ENCODE measurements at places on chromosomes 4 and X. TPM values are rescaled to one million over a fixed set of nuclear protein-coding genes. Genes with fewer than 3 reads are reported as not detected.

The ARHGAP24 gene
- 0.92 TPM for total RNA-seq

The SMIM14 gene
- total RNA-seq, result 0.36 TPM

The PTCHD1 gene
- total RNA-seq, result not detected

- peaks cover 5% of the 10 kb centered on the region for H3K27me3 ChIP-seq
- no peak for DNase-seq
- no peaks in the 10 kb centered on the region for H3K4me1 ChIP-seq
- no peak overlapping the region for H3K27ac ChIP-seq
- H3K36me3 ChIP-seq, result no peaks in the 10 kb centered on the region
- H3K4me3 ChIP-seq, result no peak overlapping the region
Measured at GRCh38 chr4:26252349-26253025, 68.3 kb upstream of the RBPJ start.

- H3K4me1 ChIP-seq, result peaks cover 46% of the 10 kb centered on the region
- peaks cover 5% of the 10 kb centered on the region for H3K36me3 ChIP-seq
- no peaks in the 10 kb centered on the region for H3K27me3 ChIP-seq
- no peak for DNase-seq
- no peak overlapping the region for H3K27ac ChIP-seq
Measured at GRCh38 chr4:140135529-140136088, 18.4 kb downstream of the MAML3 start.

DNA sequence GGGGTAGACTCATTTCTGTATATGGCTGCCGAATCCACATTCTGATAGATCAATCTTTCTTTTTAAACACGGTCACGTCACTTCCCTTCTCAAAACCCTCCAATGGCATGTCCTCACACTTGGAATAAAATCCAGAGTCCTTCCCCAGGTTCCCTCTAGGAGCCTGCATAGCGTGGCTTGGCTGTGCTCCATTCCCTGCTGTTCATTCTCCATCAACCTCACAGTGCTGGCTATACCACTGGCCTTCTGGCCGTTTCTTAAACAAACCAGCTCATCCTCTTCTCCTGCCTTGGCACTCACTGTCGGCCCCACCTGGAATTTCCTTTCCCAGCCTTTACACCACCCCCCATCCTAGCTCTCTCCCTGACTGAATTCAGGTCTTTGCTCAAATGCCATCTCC, 77.1 kb downstream of the RBM47 start:
- H3K4me1 ChIP-seq, result peaks cover 23% of the 10 kb centered on the region
- no peaks in the 10 kb centered on the region for H3K36me3 ChIP-seq
- peak overlapping the region; percentile 3 for H3K4me3 ChIP-seq
- DNase-seq, result no peak
- H3K27me3 ChIP-seq, result no peaks in the 10 kb centered on the region

GRCh38 chr4:110165382-110166286, 32.8 kb downstream of the ELOVL6 start:
- peaks cover 22% of the 10 kb centered on the region for H3K4me1 ChIP-seq
- no peaks in the 10 kb centered on the region for H3K27me3 ChIP-seq
- H3K4me3 ChIP-seq, result no peak overlapping the region
- H3K36me3 ChIP-seq, result peaks cover 19% of the 10 kb centered on the region
- H3K27ac ChIP-seq, result peak overlapping the region; percentile 91
- DNase-seq, result peak; percentile 23

- H3K4me1 ChIP-seq, result no peaks in the 10 kb centered on the region
- H3K4me3 ChIP-seq, result no peak overlapping the region
- no peak for DNase-seq
- H3K27ac ChIP-seq, result no peak overlapping the region
- no peaks in the 10 kb centered on the region for H3K36me3 ChIP-seq
- no peaks in the 10 kb centered on the region for H3K27me3 ChIP-seq
Measured at GRCh38 chr4:19659101-19659500, 592.6 kb upstream of the SLIT2 start.

DNA sequence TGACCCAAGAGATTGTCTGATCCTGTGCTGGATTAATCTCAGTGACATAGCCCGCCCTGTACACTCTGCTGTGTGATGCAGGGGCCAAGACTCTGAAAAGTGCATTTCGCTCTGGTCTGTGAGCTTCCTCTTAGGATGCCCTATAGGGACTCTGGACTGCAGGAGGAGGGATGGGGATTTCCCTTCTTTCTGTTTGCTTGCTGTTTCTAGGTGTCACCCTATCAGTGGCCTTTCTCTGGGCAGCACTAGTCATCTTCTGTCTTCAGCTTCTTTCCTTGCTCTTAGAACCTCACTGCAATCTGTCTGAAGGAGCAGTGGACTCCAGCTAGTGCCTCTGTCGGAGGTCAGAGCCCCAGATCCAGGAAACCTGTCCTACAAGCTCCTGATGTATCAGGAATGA, 34.5 kb upstream of the SCRG1 start:
- H3K27me3 ChIP-seq, result no peaks in the 10 kb centered on the region
- H3K4me1 ChIP-seq, result no peaks in the 10 kb centered on the region

- no peaks in the 10 kb centered on the region for H3K27me3 ChIP-seq
- H3K4me3 ChIP-seq, result no peak overlapping the region
- no peak overlapping the region for H3K27ac ChIP-seq
- peaks cover 4% of the 10 kb centered on the region for H3K4me1 ChIP-seq
- DNase-seq, result peak; percentile 61
Measured at GRCh38 chr4:183471946-183472708, 27.7 kb downstream of the CDKN2AIP start.

- H3K27me3 ChIP-seq, result peaks cover 34% of the 10 kb centered on the region
- no peak for DNase-seq
- peaks cover 2% of the 10 kb centered on the region for H3K4me1 ChIP-seq
- no peak overlapping the region for H3K27ac ChIP-seq
Measured at GRCh38 chr4:16900325-16900724, 1.9 kb upstream of the LDB2 start.

GRCh38 chr4:48756689-48757220, 23.3 kb downstream of the FRYL start:
- no peak overlapping the region for H3K4me3 ChIP-seq
- H3K27me3 ChIP-seq, result no peaks in the 10 kb centered on the region
- no peak for DNase-seq
- H3K4me1 ChIP-seq, result peaks cover 43% of the 10 kb centered on the region
- peaks cover 53% of the 10 kb centered on the region for H3K36me3 ChIP-seq

DNA sequence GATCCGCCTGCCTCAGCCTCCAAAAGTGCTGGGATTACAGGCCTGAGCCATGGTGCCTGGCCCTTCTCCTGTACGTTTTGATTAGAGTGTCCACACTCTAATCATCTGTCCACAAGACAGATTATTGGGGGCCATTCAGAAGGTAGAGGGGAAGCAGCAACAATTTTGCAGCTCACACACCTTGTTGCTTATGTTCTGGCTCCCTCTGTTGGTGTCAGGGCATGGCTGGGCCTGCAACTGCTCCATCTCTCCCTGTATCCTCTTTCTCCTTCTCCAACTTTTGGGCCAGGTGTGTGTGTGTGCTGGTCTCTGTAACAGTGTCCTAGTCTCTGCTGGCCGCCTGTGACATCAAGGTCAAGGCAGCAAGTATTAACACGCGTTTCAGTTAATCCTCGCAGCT, 125.5 kb upstream of the MBNL3 start:
- no peak for DNase-seq
- H3K27ac ChIP-seq, result no peak overlapping the region
- no peak overlapping the region for H3K4me3 ChIP-seq

- no peaks in the 10 kb centered on the region for H3K27me3 ChIP-seq
- H3K27ac ChIP-seq, result peak overlapping the region; percentile 83
- no peak for DNase-seq
- H3K4me1 ChIP-seq, result peaks cover 89% of the 10 kb centered on the region
- H3K4me3 ChIP-seq, result peak overlapping the region; percentile 42
Measured at GRCh38 chr4:142354794-142355420, 491.2 kb downstream of the INPP4B start.

- peak overlapping the region; percentile 32 for H3K4me3 ChIP-seq
- no peak for DNase-seq
- peak overlapping the region; percentile 79 for H3K27ac ChIP-seq
- no peaks in the 10 kb centered on the region for H3K27me3 ChIP-seq
- H3K36me3 ChIP-seq, result peaks cover 9% of the 10 kb centered on the region
Measured at GRCh38 chr4:42638993-42639392, 17.9 kb downstream of the ATP8A1 start.

GRCh38 chr4:3269991-3270611, 21.1 kb downstream of the MSANTD1 start:
- DNase-seq, result no peak
- H3K4me1 ChIP-seq, result no peaks in the 10 kb centered on the region
- no peak overlapping the region for H3K27ac ChIP-seq
- H3K36me3 ChIP-seq, result no peaks in the 10 kb centered on the region

GRCh38 chr4:125316791-125317524, 2.2 kb downstream of the FAT4 start:
- peaks cover 31% of the 10 kb centered on the region for H3K4me1 ChIP-seq
- H3K36me3 ChIP-seq, result no peaks in the 10 kb centered on the region
- no peak for DNase-seq
- peaks cover 67% of the 10 kb centered on the region for H3K27me3 ChIP-seq
- no peak overlapping the region for H3K4me3 ChIP-seq

DNA sequence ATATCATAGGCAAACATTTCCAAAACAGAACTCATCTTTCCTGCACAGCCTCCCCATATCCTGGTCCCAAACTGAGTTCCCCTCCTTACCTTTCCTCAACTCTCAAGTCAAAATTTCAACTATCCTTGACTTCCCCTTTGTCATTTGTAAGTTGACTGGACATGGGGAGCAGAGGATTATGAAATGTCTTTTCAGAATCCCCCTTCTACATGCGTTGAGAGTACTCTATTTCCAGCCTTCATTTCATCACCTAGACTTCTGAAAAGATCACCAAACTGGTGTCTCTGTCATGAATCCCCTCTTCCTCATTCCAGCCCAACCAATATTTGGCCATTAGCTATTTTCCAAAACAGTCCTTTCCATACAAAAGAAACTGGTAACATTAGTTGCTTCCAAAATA, 95.2 kb downstream of the SYNPO2 start:
- no peaks in the 10 kb centered on the region for H3K36me3 ChIP-seq
- H3K27ac ChIP-seq, result no peak overlapping the region
- no peak for DNase-seq
- peaks cover 3% of the 10 kb centered on the region for H3K27me3 ChIP-seq
- no peak overlapping the region for H3K4me3 ChIP-seq

GRCh38 chrX:99603091-99603814, 806.8 kb downstream of the PCDH19 start:
- no peak overlapping the region for H3K4me3 ChIP-seq
- no peak overlapping the region for H3K27ac ChIP-seq
- no peaks in the 10 kb centered on the region for H3K27me3 ChIP-seq
- DNase-seq, result no peak

- H3K36me3 ChIP-seq, result no peaks in the 10 kb centered on the region
- H3K4me3 ChIP-seq, result no peak overlapping the region
- H3K27ac ChIP-seq, result no peak overlapping the region
- no peaks in the 10 kb centered on the region for H3K4me1 ChIP-seq
- DNase-seq, result no peak
- no peaks in the 10 kb centered on the region for H3K27me3 ChIP-seq
Measured at GRCh38 chr4:110850461-110851442, 227.9 kb upstream of the PITX2 start.

DNA sequence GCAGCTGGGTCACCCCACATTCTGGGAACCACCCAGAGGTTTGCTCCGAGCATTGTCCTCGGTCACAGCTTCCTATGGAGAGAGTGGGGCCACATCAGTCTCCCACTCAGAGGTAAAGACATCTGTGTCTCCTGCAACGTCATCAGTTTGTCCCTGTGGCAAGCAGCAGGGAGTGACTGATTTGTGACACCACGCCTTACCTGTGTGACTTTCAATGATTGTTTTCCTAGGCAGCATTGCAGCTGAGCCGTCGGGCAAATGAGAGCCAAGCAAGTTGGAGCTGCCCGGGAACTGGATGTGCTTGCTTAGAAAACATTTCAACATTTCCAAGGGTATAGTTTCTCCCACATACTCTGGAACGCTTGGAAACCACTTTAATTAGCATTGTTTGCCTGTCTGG, 29.7 kb upstream of the HELT start:
- no peaks in the 10 kb centered on the region for H3K36me3 ChIP-seq
- no peaks in the 10 kb centered on the region for H3K27me3 ChIP-seq
